ENCODE measurements at places on chromosomes 3 and 15.

DNA sequence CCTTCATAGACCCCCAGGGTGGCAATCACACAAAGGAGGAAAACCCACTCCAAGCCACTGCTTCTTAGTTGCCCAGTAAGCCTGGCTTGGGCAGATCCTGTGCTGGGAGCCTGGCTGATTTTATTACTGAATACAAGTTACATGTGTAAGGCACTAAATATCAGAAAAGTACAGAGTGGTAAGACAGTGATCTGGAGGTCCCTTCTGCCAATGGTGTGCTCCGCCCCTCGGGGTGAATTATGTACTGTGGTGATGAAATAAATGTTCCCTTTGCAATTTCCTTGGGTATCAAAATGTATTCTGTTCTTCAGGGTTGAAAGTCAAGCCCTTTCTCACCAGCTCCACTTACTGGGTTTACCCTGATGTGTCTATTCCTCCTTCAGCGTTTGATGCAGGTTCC is 38.8 kb downstream of the EID1 start:
- no peak for DNase-seq

GRCh38 chr3:88005066-88005465 is 53.7 kb downstream of the CGGBP1 start:
- DNase-seq, result no peak

DNA sequence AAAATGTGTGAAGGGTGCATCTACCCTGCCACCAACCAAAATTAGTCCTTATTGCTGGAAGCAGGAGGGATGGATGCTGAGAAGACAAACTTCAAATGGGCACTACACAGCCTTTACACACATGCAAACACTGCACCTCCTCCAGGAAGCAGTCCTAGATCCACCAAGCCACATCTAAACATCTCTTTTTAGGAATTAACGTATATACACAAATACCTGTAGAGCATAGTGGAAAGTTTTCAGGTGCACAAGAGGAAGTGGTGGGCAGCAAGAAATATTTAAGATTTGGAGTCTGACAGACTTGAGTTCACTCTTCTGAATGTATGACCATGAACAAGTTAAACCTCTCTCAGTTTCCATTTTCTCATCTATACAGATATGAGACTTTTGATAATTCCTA is 456.6 kb upstream of the PROK2 start:
- no peak for DNase-seq

DNA sequence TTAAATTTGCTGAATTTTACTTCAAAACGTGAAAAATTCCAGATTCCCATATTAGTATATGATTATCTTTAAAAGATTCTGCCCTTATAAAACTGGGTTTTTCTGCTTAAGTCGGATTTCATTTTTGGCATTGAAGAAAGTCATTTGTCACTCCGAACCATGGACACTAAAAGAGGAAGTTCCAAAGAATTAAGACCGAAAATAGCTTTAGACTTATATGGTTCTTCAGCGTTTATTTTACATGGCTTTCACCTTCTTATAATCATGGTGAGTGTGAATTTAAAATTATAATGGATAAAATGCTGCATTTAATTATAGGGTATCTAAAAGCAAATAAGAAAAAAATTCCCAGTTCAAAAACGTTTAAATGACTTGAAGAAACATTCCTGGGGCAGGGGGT is 1.0 kb downstream of the C3orf38 start:
- DNase-seq, result no peak

GRCh38 chr3:136819392-136819730 is 435 bp downstream of the SLC35G2 start:
- peak; percentile 57 for DNase-seq

- DNase-seq, result no peak
These were observed 34.4 kb downstream of the SLCO3A1 start for GRCh38 chr15:91887921-91888373.

DNA sequence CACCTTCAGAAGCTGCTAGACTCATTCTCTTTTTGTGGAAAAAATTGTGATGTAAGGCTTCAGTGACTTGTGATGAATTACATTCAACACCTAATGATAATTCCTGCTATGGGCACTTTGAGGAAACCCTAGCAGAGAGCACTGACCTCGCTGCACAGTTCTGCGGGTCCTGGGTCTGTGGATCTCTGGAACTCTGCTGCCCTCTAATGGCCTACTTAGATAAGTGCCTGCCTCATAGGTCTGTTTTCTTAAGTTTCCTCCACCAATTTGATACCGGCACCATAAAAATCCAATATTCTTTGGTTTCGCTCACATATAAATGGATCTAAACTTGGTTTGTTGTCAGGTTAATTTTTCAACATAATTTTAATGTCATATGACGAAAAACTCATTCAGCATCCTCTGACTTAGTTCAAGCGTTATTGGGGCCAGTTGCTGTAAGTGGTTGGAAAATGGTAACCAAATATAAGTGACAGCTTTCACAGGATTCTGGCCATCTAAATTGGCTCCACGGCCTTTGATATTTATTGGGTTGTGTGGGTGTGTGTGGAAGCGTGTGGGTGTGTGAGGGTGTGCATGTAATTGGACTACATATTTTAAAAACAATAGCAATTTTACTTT is 10.4 kb downstream of the SLITRK3 start:
- DNase-seq, result no peak

All from right forelimb (tissue), 1 donor.